ENCODE measurements at places on chromosomes 4 and X. TPM values are rescaled to one million over a fixed set of nuclear protein-coding genes. Genes with fewer than 3 reads are reported as not detected.

DNA sequence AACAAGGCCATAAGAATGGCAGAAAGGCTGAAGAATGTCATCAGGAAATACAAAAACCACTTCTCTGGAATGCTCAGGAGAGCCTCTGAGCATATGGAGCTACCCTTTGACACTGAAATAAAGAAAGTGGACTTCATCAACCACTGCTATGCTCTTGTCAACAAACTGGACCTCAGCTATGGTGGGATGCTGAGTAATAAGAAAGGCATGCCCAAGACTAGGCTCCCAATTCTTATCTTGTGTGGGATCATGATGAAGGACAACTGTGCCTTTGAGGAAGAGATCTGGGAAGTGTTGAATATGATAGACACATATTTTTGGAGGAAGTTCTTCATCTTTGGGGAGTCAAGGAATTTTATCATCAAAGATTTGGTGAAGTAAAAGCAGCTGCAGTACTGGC lies 86.9 kb upstream of the MAGEB16 start:
- H3K27me3 ChIP-seq = no peaks in the 10 kb centered on the region
- no peaks in the 10 kb centered on the region for H3K36me3 ChIP-seq
- H3K4me1 ChIP-seq = no peaks in the 10 kb centered on the region
- no peak overlapping the region for H3K4me3 ChIP-seq
- H3K27ac ChIP-seq = no peak overlapping the region

- no peak overlapping the region for H3K27ac ChIP-seq
- H3K4me1 ChIP-seq = no peaks in the 10 kb centered on the region
- H3K4me3 ChIP-seq = no peak overlapping the region
- no peak for DNase-seq
These were observed 224.6 kb downstream of the IL15 start for GRCh38 chr4:141860974-141861373.

- H3K4me3 ChIP-seq = no peak overlapping the region
- no peaks in the 10 kb centered on the region for H3K27me3 ChIP-seq
- H3K36me3 ChIP-seq = no peaks in the 10 kb centered on the region
These were observed 37.3 kb downstream of the MAGEB17 start for GRCh38 chrX:16204538-16204937.

DNA sequence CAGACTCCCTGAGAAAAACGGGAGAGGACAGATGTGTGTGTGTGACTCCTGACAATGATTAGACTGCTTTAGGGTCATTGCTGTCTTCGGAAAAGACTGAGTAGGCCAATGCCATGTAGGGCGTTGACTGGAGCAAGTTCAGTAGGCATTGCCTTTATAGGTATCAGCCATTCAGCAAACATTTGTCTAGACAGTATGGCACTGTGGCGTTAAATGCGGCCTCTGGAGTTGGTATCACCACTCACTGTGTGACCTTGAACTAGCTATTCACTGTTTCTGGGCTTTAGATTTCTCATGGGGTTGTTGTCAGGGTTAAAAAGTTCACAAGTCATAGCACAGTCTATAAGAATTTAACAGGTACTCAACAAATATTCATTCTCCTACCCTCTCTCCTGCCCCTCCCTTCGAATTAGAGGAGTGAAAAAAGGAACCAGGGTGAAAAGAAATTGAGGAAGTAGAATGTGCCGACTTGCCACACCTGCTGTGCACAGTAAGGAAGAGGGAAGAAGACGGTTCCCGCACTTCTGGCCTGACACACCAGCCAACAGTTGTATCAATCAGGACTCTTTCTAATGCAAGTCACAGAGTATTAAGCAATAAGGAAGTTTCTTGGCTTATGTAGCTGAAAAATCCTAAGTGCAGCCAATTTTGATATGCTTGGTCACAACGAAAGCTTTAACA lies 83.2 kb upstream of the PLAC8 start:
- H3K27me3 ChIP-seq = no peaks in the 10 kb centered on the region
- H3K36me3 ChIP-seq = no peaks in the 10 kb centered on the region
- no peak overlapping the region for H3K4me3 ChIP-seq
- no peak overlapping the region for H3K27ac ChIP-seq
- DNase-seq = no peak

GRCh38 chr4:517806-518070 lies 18.7 kb downstream of the PIGG start:
- no peak for DNase-seq
- H3K27ac ChIP-seq = no peak overlapping the region
- peaks cover 61% of the 10 kb centered on the region for H3K36me3 ChIP-seq
- no peaks in the 10 kb centered on the region for H3K4me1 ChIP-seq

The FSTL5 gene
- total RNA-seq = 0.36 TPM

The COL4A6 gene
- total RNA-seq = 0.02 TPM

Data from K562 (cell line).